Stimulated activated CD4-positive, alpha-beta T cell treated with anti-CD3 and anti-CD28 coated beads, Interleukin-2, amount 100 ng/mL, for 24 hours (primary cell): ENCODE measurements at places on chromosomes 11 and 22.
A peak's percentile ranks its signal among the peaks of the same experiment; 100 is the strongest.

GRCh38 chr22:37906364-37907008 is 389 bp downstream of the MICALL1 start:
- DNase-seq: peak; percentile 56

DNA sequence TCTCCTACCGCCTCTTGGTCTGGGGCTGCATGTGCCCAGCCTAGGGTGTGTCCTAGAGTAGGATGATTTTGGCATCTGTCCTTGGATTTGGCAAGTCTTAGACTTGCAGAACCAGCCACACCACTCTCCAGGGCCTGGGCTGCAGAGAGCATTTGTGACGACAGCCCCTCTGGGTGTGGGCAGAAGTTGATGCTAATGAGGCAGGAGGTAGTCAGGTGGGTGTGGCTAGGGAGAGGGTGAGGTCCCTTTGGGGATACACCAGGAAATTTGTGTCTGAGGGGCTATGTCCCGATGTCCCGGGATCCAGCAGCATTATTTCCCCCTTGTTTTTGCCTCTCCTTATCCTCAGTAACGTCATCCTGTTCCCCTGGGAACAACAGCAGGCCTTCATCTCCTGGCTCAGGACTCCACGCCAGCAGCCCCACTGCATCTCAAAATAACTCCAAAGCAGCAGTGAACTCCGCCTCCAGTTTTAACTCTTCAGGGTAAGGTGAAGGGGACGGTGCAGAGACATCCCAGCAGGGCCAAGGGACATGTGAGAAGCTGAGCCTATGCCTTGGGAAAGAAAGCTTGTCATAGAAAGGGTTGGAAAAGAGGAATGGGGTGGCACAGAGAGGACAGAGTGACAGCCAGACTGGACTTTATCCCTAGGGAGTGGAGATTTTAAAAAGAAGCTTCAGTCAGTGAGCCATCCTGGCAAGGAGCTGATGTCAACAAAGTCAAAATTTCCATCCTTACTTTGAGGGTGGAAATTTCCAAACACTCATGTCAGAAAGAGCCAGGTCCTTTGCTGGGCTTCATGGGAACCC is 8.0 kb upstream of the TLCD5 start:
- no peak for DNase-seq

DNA sequence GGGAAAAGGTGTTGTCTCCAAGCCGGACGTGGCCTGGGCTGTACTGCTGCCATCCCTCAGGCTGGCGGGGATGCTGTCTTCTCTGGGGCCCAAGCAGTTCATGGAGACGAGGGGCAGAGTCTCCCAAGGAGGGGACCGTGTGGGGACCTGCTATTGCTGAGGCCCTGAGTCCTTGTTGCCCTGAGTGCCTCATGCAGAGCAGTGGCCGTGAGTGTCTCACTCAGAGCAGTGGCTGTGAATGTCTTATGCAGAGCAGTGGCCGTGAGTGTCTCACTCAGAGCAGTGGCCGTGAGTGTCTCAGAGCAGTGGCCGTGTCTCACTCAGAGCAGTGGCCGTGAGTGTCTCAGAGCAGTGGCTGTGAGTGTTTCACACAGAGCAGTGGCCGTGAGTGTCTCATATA is 54.7 kb downstream of the GRAMD4 start:
- DNase-seq: peak; percentile 40

DNA sequence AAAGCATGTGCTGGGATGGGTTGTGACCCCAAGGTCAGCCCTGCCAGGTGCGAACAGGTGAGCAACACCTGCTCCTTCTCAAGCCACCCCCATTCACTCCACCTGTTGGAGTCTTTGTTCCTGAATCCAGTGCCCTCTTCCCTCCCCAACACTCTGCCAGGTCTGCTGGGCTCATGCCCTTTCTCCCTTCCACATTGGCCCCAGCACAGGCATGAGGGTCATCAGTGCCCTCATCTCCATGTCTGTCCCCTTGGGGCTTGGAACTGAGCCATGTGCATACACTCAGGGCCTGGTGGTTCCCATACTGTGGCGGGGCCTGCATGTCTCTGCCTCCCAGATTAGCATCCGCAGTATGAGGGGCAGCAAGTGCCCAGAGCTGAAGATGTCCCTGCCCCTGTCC is 19.1 kb downstream of the RFPL2 start:
- DNase-seq: no peak

DNA sequence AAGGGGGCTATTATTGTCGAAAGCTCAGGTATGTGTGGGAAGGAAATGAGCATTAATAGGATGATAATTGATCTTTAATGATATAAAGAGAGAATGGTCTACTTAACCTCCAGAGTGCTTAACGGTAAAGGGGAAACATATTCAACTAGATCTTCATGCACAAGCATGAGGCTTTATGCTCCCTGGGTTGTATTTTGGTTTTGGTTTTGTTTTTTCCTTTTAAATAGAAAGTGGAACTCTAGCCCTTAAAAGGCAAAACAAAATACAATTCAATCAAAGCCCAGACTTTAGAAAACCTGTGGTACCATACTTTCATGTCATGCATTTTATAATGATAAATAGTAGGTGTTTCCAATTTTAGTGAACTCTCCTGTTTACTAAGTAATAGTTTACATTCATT is 622.7 kb downstream of the METTL15 start:
- no peak for DNase-seq

DNA sequence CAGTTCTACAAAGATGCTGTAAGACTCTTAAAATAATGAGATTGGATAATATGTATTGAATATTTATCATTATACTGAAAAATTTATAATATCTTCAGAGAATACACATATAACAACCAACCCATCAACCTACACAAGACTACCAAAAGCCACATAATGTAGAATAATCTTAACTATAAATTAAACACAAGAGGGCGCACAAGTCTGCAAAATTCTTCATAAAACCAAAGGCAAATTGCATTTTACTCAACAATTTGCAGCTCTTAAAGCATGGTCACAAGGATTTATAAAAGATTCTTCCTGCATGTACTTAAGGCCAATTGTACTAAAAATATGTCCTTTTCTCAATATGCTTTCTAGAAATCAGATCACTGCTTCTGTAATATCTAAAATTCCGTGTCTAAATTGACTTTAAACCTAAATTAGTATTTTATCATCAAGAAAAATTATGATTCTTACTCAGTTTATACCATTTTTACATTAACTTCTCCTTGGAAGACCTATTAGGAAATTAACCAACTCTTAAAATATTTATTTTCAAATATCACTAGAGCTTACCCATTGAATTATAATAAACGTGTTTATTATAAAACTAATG is 79.0 kb downstream of the TTC28 start:
- DNase-seq: no peak

DNA sequence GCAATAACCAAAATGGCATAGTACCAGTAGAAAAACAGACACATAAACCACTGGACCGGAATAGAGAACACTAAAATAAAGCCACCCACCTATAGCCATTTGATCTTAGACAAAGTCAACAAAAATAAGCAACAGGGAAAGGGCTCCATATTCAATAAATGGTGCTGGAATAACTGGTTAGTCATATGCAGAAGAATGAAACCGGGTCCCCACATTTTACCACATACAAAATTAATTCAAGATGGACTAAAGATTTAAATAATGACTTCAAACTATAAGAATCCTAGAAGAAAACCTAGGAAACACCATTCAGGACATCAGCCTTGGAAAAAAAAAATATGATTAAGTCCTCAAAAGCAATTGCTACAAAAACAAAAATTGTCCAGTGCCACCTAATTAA is 30.1 kb upstream of the NOX4 start:
- DNase-seq: no peak

- peak; percentile 24 for DNase-seq
These were observed 1.0 kb downstream of the FJX1 start for GRCh38 chr11:35619116-35619854.

GRCh38 chr11:96213500-96213899 is 129.5 kb downstream of the MAML2 start:
- no peak for DNase-seq

DNA sequence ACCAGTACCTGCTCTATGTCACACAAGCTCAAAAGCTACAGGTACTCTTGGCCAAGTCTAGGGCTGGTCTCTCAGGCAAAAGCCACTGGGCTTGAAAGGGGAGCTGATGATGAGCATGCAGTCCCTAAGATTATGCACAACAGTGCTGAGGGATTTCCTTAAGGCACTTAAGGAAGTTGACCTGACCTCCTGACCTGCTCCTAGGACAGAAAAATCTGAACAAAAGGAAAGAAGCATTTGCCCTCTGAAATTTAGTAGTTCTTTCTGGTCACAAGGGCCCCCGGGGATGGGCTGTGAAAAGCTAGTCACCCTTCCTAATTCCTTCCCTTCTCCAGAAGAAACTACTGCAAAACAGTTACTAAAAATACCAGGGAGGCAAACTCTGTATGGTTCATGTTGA is 83.6 kb upstream of the PHOX2A start:
- no peak for DNase-seq

DNA sequence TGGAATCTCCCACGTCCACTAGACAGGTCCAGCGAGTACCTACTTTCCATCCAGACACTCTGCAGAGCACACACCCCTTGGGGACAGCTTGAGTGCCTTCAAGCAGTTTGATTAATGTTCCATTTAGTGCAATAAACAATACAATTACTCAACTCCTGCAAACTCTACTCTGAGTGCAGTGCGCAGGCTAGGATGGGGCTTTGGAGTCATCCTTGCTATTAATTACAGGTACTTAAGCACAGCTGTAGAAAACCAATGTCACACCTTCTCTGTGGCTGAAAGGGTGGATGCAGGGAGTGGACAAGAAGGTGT is 82.6 kb downstream of the MN1 start:
- no peak for DNase-seq

GRCh38 chr11:10407055-10407454 is 48.0 kb upstream of the AMPD3 start:
- no peak for DNase-seq

DNA sequence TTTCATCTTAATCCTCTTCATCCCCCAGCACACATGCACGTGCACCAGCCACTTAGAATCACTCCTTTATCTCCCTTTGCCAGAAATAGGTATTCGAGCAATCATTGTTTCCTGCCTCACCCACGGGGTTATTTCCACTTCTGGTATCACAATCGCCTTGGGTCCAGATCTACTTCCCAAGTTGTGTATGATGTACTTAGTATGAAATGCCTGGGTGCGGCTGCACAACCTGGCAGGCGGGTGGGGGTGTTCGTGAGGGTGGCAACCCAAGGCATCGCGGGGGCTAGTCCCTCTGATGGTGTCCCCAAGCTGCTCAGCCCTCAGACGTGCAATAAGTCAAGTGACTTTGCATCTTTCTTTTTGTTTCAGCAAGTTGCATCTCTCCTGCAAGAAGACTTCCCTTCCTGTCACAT is 475.6 kb downstream of the MIAT start:
- no peak for DNase-seq

DNA sequence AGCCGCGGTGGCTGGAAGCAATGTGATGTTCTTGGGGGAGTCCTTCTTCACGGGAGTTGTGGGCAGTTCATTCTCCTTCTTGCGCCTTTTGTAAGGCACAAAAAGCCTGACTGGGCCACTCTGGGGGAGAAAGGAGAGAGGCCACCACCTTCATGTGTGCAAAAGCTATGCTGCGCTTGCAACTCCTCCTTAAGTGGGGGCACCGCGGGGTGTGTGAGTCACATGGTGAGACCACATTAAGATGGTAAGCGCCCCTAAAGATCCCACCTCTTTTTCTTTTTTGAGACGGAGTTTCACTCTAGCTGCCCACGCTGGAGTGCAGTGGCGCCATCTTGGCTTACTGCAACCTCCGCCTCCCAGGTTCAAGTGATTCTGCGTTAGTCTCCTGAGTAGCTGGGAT is 14.1 kb downstream of the DEAF1 start:
- no peak for DNase-seq

DNA sequence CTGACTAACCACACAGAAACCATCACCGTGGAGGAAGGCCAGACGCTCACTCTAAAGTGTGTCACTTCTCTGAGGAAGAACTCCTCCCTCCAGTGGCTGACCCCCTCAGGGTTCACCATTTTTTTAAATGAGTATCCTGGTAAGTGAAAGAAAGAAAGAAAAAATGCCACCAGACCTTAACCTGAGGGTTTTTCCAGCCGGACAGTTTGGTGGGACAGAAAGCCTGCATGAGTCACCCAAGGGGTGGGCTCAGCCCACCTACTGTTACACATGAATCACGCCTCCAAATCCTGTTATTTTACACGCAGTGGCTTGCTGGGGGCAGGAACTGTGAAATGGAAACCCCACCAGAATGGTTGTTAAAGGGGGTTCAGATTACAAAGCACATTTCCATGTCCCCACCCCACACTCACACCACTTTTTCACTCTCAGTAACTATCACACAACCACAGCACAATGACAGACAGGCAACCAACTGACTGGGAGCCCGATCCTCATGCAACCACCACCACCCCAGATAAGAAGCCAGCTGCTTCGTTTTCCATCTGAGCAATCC is 11.9 kb downstream of the CRTAM start:
- DNase-seq: peak; percentile 40

GRCh38 chr22:44848791-44849420 is 96.5 kb downstream of the ARHGAP8 start:
- no peak for DNase-seq

GRCh38 chr11:46669711-46670139 is 30.7 kb downstream of the ARHGAP1 start:
- no peak for DNase-seq

GRCh38 chr22:41822317-41823057 is 10.4 kb upstream of the SREBF2 start:
- no peak for DNase-seq
